ENCODE measurements at places on chromosomes 3 and 15.

- DNase-seq = no peak
Measured at GRCh38 chr15:58146211-58146610, 8.0 kb downstream of the AQP9 start.

DNA sequence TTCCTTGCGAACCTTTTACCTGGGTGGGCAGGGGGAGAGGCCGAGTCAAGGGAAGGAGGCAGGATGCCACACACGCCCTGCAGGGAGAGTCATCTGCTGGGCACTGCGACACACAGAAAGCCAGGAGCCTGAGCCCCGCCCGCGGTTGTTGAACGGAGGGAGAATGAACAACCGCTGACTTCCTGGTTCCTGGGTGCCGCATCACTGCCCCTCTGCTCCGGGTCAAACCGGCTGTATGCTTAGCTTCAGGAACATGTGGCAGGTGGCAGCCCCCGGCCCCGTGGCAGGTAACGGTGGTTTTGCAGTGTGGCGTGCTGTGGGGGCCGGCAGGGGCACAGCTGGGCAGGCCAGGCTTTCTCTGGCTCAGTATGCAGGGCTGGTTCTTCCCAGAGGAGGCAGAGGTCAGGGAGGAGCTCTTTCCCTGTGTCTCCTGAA lies 33.4 kb downstream of the APBA2 start:
- DNase-seq = no peak

- no peak for DNase-seq
Measured at GRCh38 chr3:185024406-185024805, 128.5 kb downstream of the C3orf70 start.

- DNase-seq = no peak
Measured at GRCh38 chr3:152269831-152270734, 1.4 kb downstream of the MBNL1 start.

- no peak for DNase-seq
Measured at GRCh38 chr3:149321640-149322039, 11.8 kb downstream of the TM4SF18 start.

DNA sequence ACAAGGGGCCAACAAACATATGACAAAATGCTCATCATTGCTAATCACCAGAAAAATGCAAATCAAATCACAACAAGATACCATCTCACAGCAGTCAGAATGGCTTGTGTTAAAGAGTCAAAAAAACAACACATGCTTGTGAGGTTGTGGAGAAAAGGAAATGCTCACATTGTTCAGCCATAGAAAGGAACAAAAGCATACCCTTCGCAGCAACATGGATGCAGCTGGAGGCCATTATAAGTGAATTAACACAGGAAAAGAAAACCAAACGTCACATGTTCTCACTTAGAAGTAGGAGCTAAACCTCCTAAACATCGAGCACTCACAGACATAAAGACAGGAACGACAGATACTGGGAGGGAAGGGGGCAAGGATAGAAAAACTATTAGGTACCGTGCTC lies 678.4 kb upstream of the GRM7 start:
- DNase-seq = no peak

GRCh38 chr3:52280050-52280461 lies 1.6 kb upstream of the WDR82 start:
- no peak for DNase-seq

GRCh38 chr3:9397906-9398699 lies 688 bp downstream of the SETD5 start:
- no peak for DNase-seq

GRCh38 chr15:31347067-31347975 lies 20.7 kb downstream of the KLF13 start:
- DNase-seq = no peak

- no peak for DNase-seq
Measured at GRCh38 chr3:24650839-24651238, 156.2 kb upstream of the THRB start.

GRCh38 chr15:74870436-74871215 lies 2.5 kb downstream of the SCAMP2 start:
- DNase-seq = no peak

- no peak for DNase-seq
Measured at GRCh38 chr3:31925271-31925630, 55.8 kb downstream of the OSBPL10 start.

- DNase-seq = no peak
Measured at GRCh38 chr3:122692674-122693073, 12.0 kb downstream of the PARP14 start.

DNA sequence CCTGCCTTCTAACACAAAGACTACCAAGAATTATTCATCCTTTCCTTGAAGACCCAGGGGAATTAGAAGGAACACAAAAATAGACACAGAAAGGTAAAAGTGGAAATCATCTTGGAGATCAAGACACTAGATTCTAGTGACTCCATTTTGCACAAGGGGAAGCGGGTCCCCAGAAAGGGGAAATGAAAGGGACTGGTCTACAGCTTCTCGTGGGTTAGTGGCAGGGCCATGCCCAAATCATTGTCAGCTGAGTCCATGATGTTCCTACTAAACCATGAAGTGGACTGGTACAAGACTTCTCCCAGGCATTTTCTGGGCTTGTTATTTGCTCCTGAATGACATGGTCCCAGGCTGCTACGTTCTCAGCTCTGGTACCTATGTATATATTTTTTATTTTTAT lies 230.7 kb upstream of the TPRG1 start:
- DNase-seq = no peak

DNA sequence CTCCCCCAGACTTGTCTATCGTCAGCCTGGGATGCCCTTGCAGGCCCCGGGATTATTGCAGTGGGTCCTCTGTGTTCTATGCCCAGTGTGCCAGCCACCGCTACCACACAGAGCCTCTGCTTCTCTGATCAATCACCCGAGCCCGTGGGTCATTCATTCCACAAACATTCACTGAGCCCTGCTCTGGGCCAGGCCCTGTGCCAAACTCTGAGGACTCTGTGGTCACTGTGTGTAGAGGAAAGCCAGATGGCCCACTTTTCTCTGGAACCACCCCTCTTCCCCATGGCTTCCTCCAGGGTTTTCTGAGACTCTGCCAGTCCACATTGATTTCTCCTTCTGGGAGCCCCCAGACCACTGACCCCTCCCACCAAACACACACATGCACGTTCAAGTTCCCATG lies 55.5 kb downstream of the BSN start:
- DNase-seq = no peak

DNA sequence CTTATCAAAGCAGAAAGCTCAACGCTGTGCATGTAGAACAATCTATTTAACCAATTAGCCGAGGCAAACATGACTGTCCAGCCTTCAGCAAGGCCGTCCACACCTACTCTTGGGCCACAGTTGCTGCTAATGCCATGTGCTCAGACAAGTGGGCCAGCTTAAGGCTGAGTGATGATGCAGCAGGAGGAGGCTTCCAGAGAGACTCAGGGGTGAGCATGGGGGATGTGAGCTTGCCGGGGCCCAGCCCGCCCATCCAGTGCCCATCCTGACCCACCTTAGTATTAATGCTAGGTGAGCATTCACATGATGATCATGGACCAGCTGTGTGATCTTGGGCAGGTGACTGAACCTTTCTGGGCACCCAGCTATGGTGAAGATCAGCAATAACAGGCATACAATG lies 150.1 kb downstream of the TPRA1 start:
- no peak for DNase-seq

DNA sequence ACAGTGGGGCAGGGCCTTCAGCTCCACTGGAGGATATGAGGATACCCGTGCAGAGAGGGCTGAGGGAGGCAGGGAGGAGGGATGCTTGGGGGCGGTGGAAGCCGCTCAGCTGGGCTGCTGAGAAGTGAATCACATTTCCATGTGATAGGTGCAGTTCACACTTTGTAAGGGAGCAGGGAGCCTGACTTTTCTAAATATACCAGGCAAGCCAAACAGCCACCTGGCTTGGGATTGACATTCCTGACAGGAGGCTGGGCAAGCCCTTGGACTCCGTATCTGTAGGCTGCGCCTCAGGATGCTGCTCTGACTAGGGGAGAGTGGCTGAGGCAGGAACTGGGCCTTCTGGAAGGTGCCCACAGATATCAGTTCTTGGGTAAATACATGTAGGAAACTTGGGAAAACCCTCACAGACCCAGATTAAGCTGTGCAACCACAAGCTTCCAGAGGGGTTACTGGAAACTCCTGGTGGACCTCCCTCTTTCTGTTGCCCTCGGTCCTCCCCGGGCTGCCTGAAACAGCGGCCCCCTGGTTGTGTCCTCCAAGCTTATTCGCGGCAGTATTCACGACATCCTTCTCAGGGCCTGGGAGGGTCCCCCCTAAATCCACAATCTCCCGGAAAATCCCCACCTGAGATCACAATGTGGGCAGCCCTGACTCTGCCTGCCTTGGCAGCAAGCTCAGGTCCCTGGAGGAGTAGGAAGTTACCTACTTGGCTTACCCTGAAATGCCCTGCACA lies 33.0 kb upstream of the ADCY5 start:
- no peak for DNase-seq

DNA sequence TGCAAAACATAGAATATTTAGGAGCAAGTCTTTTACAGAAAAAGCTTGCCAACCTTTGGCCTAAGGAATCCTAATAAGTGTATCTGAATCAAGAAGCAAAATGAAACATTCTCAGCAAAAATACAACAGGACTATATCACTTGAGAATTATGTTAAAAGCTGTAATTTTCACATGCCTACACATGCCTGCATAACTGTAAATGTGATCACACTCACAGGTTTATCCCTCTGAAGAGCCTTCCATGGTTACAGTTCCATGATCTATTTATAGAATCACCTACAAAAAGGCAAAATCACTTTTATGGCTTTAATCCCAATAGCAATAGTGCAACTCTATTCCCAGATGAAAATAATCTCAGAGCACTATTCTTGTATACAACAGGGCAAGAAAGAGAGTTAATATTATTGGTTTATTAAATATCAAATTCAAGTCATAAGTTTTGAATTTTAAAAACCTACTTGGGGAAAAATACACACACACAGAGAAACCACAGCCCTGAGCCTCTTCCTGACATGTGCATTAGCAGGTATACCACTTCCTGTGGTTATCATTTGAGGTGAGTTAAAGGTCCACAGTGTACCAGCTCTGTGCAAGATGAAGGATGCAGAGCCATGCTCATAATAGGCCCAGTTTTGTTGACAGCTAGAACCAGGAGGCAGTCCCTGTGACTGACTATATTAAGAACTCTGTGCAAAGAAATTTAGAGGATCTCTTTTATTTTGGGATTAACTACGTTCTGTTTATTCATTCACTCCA lies 252.5 kb upstream of the TGFBR2 start:
- DNase-seq = no peak

DNA sequence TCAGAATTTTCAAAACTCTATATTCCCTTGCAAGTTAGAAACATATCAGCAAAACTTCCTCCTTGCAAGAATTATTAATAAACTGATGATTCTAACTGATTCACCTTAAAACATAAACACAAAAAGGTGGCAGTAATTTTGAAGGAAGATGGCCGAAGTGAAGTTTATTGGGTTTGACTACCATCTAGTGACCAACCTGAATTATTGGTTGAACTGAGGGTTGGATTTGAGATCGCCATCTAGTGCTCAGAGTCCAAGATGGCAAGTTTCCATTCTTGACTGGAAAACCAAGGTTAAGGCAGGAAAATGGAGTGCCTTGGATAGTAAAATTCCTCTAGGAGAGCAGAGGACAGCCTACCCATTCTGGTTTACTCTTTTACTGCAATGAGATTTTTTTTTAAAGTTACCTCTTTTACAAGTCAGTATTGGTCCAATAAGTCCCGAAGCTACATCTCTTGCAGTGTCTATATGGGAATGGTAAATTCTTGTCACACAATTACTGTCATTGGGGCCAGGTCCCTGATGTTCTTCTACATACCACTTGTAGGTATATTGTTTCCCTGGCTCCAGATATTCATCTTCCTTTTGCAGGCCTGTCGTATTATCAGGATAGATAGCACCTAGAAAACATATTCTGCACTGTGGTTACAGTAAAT lies 51.6 kb upstream of the CP start:
- peak; percentile 70 for DNase-seq

DNA sequence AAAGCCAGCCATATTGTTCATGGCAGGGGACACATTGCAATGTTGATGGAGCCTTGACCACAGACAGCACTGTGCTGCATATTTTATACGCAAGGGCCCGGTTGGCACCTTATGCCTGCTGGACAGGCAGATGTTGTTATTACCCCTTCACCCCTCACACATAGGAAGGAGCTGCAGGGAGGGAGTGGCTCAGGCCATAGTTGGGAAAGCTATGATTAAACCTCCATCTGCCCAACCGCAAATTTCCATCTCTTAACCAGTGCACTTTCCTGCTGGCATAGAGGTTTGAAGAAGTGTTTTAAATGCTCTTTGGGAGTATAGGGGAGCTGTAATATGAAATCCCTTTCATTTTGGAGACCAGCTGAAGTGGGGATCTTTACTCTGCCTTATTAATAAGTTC lies 224.7 kb downstream of the CACNA2D3 start:
- DNase-seq = no peak

- DNase-seq = no peak
Measured at GRCh38 chr3:45417930-45418847, 29.8 kb downstream of the LARS2 start.

DNA sequence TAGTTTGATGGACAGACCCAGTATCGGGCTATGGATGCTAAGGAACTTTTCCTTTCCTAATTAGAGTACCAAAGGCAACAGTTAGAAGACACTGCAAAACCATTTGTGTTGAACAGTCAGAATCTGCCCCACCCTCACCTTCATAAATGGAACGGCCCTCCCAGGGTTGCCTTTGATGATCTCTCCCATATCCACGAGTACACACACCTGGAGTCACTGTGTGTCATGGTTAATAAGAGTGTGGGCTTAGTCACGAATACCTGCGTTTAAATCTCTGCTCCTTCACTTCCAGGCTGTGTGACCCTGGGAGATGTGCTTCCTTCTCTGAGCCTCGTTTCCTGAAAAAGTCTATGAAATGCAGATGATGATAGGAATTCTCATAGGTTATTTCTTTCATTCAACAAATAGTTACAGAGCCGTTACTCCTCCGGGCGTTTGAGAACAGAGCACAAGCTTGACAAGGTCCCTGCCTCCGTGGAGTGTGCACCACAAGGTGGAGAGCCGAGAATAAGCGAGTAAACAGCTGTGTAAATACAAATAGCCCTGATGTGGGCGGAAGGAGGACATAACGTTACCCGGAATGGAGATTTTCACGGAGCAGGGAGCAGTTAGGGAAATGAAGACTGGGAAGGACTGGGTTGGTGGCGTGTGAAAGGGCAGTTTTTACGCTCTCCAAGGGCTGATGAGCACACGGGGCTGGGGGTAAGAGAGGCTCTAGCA lies 6.7 kb downstream of the SLC51A start:
- DNase-seq = no peak

GRCh38 chr3:65667963-65668362 lies 370.8 kb downstream of the MAGI1 start:
- DNase-seq = no peak
